Stimulated activated CD8-positive, alpha-beta memory T cell treated with anti-CD3 and anti-CD28 coated beads, Interleukin-4, amount 100 ng/mL, for 1 hour (primary cell): ENCODE measurements at places on chromosomes 3 and 15.

- no peak for DNase-seq
Observed at GRCh38 chr3:2898591-2899353, 211.4 kb downstream of the IL5RA start.

DNA sequence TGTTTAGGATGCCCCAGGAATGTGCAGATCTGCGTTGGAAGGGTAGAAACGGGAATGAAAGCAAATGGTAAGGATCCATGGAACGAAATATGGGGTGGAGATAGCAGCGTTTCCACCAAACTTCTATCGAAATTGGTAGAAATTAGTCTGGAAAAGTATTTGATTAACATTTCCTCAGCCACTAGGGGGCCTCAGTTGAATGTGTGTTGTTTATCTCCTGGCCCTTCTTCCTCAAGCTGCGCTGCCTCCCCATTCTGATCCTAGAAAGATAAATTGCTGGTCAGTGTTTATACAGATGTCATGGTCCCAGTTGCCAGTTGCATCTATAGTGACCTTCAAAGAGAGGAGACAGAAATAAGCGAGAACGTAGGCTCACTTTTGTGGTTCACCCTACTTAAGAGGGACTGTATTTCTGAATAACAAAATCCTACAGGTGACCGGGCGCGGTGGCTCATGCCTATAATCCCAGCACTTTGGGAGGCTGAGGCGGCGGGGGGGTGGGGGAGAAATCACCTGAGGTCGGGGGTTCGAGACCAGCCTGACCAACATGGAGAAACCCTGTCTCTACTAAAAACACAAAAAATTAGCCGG is 457.1 kb downstream of the SQOR start:
- DNase-seq: no peak

- DNase-seq: no peak
Observed at GRCh38 chr3:72728958-72729467, 119.2 kb downstream of the SHQ1 start.

DNA sequence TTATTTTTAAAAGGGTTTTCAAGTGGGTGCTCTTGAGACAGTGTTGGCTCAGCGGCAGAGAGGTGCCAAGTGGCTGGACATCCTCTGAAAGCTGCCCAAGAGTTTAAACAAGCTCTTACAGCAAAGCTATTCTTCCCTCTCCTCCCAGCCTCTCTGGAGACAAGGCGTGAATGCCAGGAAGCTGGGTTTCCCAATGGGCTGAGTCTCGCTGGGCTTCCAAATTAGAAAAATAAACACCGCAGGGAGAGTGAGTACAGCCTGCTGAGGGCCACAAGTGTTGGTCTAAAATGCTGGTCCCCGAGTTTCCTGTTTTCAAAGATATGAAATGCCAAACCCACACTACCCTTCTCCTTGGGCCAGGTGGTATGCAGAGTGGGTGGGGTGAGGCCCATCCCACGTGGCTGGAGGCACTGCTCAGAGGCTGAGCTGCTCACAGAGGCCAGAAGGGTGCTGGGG is 36.4 kb downstream of the ZDHHC3 start:
- DNase-seq: no peak

- DNase-seq: no peak
Observed at GRCh38 chr3:33779751-33780150, 18.7 kb upstream of the PDCD6IP start.

DNA sequence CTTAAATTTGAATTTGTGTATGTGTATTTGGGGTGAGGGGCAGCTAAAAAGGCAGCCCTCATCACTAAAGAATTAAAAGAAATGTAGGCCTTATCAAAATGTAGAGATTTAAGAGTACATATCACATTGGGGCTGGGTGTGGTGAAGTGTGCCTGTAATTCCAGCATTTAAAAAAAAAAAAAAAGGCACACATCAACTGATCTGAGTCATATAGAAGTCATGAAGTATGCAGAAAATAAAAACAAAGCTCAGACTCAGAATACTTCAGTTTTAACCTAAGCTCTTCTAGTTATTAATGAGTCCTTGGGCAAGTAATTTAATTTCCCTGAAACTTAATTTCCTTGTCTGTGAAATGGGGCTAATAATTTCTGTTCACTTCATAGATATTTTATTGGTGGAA is 31.6 kb downstream of the SLC24A1 start:
- no peak for DNase-seq

GRCh38 chr3:196174652-196175051 is 36.5 kb downstream of the ZDHHC19 start:
- DNase-seq: no peak

GRCh38 chr3:48656061-48656840 is 6.4 kb downstream of the CELSR3 start:
- peak; percentile 72 for DNase-seq

DNA sequence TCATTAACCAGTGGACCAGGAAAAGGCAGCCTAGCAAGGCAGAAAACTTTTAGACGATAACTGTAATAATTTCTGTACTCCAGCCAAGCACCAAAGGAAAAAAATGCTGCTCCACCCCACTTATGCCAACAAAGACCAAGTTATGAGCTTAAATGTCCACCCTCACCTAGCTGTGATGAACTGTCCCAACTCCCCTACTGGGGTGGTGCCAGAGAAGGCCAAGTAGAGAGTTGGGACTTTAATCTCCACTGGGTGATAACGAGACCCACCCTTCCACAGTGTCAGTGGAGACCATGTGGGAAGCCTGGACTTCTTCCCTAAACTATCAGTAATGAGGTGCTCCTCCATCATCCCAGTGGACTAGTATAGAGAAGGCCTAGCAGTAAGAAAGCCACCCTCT is 33.8 kb upstream of the COPB2 start:
- DNase-seq: no peak

DNA sequence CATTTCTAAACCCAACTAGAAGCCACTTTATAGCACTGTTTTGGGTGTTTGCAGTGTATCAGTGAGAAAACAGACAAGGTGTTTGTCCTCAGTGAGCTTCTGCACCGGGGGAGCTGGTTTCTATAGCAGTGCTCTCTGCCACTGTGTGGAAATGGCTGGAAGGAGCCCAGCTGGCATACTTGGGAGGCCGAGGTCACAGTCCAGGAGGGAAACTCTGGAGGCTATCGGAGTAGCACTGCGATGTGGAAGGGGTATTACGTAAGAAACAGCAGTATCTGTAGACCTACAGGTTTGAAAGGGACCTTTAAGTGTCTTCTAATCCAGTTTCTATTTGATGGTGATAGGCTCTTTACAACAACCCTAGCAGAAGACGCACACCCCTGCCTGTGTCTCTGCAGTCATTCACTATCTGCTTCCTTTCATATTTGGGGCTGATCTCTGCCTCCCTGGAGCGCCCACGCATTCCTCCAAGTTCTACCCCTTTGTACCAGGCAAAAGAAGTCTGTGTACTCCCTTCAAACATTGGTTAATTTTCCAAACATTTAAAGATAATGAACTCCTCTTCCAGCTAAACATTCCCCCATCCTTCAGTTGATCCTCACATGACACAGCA is 87.4 kb upstream of the ADAMTS17 start:
- no peak for DNase-seq

- no peak for DNase-seq
Observed at GRCh38 chr3:85591451-85591850, 632.7 kb downstream of the CADM2 start.

GRCh38 chr15:57559875-57560274 is 31.8 kb upstream of the MYZAP start:
- DNase-seq: peak; percentile 31

DNA sequence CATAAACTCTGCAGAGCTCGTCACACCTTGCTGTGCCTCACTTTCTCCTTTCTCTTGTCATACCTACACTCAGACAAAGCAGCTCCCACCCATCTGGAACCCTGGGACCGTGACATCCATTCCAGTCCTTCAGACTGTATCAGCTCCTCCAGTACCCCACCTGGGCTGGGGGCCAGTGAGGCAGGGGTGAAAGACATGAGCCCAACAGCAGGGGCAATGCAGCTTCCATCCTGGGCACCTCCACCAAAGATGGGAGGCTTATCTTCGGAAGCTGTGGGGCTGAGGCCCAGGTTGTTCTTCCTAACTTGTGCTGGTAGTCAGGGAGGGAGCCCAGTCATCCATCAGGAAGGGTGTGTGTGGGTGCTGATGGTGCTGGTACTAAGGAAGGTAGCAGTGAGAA is 109.2 kb downstream of the EEFSEC start:
- no peak for DNase-seq

- DNase-seq: no peak
Observed at GRCh38 chr15:57720867-57721266, 14.4 kb downstream of the POLR2M start.

- no peak for DNase-seq
Observed at GRCh38 chr3:188826574-188826973, 345.2 kb upstream of the TPRG1 start.

GRCh38 chr3:105829871-105830622 is 38.8 kb downstream of the CBLB start:
- no peak for DNase-seq

DNA sequence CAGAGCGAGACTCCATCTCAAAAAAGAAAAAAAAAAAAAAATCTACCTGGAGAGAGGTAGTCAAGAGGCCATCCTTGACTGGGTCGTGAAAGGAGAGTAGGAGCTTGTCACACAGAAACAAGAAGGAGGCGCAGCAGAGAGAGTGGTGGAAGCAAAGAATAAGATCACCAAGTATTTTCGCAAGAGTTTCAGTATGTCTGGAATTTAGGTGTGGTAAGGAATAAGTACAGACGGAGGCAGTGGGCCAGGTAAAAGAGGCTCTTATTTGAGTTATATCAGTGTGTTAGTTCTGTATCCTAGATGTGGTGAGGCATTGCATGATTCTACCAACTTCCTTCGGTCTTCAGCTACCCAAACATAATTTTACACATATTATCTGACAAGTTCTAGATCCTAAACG is 14.6 kb upstream of the ATP10A start:
- no peak for DNase-seq

DNA sequence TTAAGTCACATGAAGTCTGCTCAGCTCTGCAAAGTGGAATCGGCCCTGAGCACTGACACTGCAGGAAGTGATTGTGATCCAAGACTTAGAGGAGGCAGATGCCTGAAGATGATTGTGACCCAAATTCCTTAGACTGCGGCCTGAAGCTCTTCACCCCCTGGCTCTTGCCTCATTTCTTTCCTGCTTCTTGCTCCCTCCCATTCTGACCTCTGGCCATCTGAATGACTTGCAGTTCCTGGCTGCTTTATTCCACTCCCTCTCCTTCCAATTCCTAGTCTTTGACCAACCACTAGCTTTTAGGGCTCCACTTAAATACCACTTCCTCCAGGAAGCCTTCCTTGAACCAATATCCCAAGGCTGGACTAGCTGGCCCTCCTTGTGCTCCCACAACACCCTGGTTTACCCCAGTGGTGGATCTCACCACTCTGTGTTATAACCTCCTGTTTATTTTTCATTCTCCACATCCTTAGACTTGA is 9.9 kb upstream of the EPB42 start:
- DNase-seq: no peak

- DNase-seq: no peak
Observed at GRCh38 chr15:36406366-36406765, 173.1 kb upstream of the CDIN1 start.

DNA sequence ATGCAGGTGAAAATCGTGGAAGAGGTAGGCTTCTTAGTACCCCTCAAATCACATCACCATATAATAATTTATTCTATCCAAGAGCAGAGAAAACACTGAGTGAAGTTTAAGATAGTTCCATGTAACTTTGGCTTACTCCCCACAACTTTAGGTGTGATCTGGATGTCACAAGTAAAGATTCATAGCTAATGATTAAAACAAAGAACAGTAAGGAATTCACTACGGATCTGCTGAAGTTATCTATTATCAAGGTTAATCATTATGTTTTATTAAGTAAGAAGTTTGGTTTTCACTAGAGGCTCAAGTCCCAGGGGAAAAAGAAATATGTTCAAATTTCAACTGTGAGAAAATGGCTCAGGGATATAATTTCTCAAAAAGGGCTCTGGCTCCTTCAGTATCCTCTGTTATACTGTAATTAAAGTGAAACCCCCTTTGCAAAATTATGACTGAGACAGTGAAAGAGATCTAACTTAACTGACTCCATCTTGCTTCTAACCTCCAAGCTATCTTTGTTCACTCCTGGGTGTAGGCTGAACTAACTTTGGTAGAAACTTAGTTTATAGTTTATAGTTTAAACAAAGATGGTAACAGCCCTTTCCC is 17.1 kb downstream of the CD80 start:
- no peak for DNase-seq

DNA sequence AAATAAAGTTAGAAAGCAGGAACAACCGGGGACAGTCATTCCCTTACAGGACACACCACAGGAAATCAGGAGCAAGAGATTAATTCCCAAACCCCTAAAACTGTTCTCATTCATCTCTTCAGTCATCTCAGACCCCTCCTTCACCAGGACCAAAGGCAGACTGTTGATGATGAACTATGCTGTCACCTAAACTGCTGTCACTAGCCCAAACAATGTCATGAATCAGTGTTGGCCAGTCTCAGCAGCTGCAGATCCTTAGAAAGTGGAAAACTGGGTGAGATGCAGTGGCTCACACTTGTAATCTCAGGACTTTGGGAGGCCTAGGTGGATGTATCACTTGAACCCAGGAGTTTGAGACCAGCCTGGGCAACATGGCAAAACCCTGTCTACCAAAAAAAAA is 909.6 kb downstream of the ROBO1 start:
- DNase-seq: no peak

DNA sequence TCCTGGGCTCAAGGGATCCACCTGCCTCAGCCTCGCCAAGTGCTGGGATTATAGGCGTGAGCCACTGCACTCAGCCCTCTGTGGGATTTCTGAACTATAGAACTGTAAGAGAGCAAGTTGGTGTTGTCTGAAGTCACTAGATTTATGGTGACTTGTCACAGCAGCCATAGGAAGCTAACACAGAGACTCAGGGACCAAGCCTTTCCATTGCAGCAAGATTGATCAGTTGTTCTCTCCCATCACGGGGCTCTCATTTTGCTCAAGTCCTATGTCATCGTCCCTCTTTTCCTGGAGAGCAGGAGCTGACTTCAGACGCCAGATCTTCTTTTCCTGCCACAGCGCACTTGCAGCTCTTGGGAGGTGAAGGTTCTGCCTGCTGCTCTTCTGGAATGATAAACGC is 61.0 kb downstream of the APBA2 start:
- DNase-seq: no peak

- no peak for DNase-seq
Observed at GRCh38 chr3:115930922-115931321, 307.6 kb downstream of the GAP43 start.

GRCh38 chr3:52218026-52218425 is 7.4 kb downstream of the TLR9 start:
- DNase-seq: no peak

- no peak for DNase-seq
Observed at GRCh38 chr3:105848821-105849220, 20.0 kb downstream of the CBLB start.

DNA sequence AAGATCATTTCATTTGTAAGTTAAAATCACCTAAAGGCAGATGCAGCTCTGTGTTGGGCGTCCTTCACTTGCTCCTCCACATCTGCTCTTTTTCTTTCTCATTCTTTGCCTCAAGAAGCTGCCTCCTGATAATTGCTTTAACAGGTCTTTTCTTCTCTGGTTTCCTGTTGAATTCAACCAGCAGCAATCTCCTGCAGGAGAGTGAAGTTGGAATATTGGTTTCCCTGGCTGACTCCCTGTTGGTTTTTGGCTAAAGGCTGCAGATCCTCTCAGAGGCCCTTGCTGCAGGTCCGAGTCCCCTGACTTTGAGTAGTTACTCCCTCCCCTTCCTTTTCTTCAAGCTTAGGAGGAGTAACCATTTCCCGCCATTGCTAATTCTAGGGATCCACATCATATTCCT is 4.2 kb downstream of the TP63 start:
- no peak for DNase-seq

GRCh38 chr3:124347418-124347817 is 355.5 kb upstream of the ROPN1 start:
- DNase-seq: no peak
